NCI-H1105 treated with DMSO at 0.1 percent for 48 hours (cell line): ENCODE measurements at places on chromosomes 13 and 19.
A peak's percentile ranks its signal among the peaks of the same experiment; 100 is the strongest.

GRCh38 chr13:51523082-51523518 lies 61.2 kb upstream of the WDFY2 start:
- no peak for DNase-seq

GRCh38 chr13:94664889-94665288 lies 47.5 kb downstream of the SOX21 start:
- DNase-seq = no peak

GRCh38 chr19:4748589-4748988 lies 24.9 kb upstream of the DPP9 start:
- no peak for DNase-seq

DNA sequence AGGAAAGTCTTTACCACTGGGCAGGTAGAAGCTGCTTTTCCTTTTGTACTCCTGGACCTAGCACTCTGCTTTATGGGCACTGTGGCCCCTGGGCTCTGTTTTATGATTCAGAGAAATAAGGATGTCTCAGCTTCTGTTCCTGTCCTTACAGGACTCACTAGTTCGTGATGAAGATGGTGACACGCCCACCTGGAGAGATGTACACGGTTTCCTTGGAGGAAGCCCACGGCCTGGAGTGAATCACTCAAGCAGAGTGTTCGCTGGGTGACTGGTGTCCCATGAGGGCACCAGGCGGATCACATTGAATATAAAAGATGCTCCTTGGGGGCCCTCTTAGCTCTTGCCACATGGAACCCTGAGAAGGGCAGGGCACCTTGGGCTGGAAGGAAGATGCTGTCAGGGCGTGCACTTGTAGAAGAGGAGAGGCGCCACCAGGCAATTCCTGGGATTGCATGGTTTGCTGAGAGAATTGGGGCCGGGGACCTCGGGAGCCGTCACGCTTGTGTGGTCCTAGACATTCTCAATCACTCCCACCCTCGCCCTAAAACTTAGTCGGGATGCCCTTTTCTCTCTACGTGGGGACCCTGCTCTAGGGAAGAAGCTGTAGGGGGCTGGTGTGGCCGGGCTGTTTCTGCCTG lies 202.6 kb downstream of the TSHZ3 start:
- no peak for DNase-seq

DNA sequence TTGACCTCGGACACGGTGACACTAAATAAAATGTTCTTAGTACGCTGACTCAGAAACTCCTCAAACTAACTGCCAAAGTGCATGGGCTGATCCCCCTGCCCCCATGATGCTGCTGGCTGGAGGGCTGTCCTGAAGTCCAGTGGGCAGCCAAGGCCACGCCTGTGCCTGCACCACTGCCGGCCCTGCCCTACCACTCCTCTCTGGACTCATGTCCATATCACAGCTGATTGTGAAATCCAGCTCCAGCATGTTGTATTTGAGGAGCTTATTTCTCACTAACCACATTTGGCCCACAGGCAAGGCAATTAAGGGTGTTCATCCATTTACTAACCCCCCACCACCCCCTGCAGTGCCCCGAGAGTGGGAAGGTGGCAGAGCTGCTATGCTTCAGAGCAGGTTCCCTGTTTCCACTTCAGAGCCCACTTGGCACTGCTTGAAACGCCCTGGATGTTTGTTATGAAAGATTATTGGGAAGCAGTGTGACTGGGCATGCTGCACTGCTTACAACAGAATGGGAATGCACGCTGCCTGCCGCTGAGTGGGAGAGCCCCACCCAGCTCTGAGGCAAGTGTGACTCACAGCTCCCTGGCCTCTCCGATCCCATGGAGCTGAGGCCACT lies 114.0 kb downstream of the UQCRFS1 start:
- no peak for DNase-seq

- peak; percentile 88 for DNase-seq
These were observed 836.4 kb upstream of the GPC6 start for GRCh38 chr13:92390217-92390616.

DNA sequence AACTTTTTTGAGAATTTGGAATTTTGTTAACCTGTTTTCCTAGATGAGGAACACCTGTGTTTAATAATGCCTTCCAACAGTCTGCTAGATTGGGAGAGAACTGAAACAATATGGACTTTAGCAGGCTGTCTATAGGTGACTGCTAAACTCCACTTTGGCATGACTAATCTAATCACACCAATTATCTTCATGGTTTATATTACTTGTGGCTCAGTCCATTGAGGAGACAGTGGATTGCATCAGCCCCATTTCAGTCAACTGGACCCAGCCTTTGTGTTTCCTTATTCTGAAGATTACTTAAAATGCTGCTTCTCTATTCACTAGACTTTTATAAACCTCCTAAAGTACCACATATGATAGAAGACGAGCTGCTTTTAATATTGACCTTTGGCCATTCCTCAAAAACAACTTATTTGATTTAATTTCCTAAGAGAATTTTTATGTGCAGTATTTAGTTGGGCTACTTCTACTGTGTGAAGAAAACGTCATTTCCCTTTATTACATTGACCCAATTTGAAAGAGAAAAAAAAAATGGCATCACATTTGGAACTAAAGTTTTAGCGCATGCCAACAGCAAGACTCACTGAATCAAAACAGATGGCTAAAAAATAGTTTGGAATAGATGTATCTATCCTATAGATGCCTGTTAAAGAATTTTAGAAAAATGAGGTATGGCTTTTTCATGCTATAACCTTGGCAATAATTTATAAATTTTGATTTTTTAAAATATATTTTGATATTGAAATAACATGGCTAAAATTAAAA lies 295.8 kb downstream of the NDFIP2 start:
- no peak for DNase-seq

- DNase-seq = peak; percentile 5
These were observed 3.8 kb downstream of the BCAT2 start for GRCh38 chr19:48806818-48807589.

DNA sequence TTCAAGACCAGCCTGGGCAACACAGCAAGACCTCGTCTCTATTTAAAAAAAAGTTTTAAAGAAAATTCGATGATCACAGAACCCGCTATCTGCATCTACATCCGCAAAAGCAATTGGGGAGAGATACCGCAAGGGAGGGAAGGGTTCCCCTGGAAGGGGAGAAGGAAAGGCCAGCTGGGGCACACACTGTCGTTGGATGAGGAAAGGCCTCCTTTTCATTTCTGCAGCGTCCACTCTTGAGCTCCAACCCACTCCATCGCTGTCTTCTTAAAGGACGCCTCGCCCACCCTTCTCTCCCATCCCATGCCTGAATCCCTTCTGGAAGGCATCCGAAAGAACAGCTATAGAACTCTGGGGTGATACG lies 3.2 kb upstream of the PRKCG start:
- no peak for DNase-seq

- no peak for DNase-seq
These were observed 1019.0 kb downstream of the DIAPH3 start for GRCh38 chr13:59144700-59145099.

DNA sequence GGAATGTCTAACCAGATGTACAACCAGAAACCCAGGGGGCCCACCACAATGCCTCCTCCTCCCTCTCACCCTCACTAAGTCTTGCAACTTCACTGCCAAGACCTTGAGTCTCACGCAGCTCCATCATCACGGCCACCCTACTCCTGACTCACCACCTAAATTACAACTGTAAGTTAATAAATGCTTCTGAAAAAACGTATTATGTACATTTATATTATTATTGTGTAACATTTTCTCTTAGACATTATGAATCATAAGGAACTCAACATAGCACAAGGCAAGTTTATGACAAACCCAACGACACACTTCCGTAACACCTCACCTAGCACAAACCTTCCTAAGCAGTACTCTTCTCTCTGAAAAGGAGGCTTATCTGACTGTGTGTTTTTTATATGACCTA lies 20.7 kb downstream of the MIPEP start:
- DNase-seq = no peak

DNA sequence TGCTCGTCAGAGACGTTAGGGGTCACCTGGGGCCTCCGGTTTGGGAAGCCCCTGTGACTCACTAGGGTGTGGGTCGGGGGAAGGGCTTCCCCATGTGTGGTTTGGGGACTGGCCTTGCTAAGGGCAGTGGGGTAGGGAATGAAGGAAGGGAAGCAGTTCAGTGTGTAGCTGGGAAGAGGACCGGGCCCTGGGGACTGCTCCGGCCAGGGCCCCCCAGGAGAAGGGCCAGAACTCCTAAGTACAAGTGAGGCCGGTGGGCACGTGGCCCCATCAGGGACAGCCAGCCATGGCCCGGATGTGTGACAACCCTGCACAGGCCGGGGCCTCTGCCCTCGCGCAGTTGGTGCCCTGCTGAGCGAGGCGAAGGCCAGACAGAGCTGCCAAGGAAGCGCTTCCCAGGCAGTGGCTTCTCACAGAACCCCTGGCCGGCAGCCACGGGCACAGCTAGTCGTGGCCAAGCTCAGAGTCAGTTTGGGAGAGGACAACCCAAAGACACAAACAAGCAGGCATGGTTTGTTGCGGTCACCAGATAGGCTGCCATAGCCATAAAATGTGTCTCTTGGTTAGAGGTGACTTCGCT lies 25.7 kb downstream of the TEX29 start:
- no peak for DNase-seq

GRCh38 chr13:80558074-80558473 lies 217.1 kb upstream of the SPRY2 start:
- no peak for DNase-seq

DNA sequence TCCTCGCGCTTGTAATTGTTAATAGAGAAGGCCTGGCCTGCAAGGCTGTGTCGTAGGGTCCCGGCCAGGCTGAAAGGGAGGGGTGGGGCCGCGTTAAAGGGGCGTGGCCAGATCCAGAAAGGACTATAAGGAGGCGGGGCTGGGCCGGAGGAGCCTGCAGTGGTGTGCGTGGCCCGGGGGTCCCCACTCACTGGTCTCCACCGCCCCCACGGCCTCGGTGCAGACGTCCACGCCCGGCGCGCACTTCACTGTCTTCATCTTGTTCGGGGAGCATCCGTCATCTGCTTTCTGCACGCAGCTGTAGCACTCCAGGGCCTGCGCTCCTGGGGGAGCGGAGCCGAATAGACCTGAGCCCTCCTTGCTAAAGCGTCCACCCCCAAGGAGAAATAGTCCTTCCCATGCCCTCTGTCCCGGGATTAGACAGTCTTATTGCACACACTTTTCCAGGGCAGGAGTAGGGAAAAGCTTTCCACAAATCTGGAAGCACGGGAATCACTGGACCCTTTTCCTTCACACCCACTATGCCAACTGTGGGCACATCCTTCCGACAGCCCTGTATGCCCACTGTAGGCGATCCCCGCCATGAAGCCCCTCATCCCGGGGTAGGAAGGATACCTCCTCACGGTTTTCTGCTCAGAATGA lies 1.2 kb downstream of the LYPD3 start:
- peak; percentile 74 for DNase-seq

DNA sequence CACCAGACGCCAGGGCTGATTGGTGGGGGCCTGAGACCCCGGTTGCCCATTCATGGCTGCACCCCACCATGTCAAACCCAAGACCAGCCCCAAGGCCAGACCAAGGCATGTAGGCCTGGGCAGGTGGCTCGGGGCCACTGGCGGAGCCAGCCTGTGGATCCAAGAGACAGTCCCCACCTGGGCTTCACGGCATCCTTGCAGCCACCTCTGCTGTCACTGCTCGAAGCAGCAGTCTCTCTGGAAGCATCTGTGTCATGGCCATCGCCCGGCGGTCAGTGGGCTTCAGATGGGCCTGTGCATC lies 3.8 kb upstream of the TEKTIP1 start:
- DNase-seq = no peak

DNA sequence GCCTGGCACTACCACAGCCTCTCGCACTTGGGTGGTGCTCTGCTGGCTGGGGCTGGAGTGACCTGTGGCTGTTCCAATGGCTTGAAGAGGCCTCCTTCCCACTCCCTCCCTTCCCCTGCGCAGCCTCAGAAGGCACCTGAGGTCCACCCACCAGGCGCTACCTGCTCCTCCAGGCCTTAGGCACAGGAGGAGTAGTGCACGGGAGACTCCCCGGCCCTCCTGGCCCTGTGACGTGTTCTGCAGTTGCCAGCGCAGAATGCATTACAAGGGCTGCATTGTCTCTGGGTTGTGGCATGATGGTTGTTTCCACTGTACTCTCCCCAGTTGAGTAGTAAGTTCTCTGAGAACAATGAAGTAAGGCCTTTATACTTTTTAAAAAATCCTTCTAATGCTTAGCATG lies 128.6 kb downstream of the TEX29 start:
- no peak for DNase-seq

- no peak for DNase-seq
These were observed 1476.5 kb upstream of the PRR20A start for GRCh38 chr13:55664178-55664577.

GRCh38 chr19:17431417-17431816 lies 11.6 kb downstream of the MVB12A start:
- no peak for DNase-seq

DNA sequence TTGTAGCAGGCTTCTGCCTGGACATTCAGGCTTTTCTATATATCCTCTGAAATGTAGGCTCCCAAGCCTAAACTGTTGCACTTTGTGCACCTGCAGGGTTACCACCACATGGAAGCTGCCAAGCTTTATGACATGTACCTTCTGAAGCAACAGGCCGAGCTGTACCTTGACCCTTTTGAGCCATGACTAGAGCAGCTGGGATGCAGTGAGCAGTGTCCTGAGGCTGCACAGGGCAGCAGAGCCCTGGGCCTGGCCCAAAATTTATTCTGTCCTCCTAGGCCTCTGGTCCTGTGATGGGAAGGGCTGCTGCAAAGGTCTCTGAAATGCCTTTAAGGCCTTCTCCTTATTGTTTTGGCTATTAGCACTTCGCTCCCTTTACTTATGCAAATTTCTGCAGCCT lies 23.5 kb upstream of the CD177 start:
- DNase-seq = no peak

GRCh38 chr19:18289471-18290301 lies 8.3 kb upstream of the JUND start:
- no peak for DNase-seq

GRCh38 chr19:11423164-11423790 lies 4.2 kb upstream of the RGL3 start:
- no peak for DNase-seq

DNA sequence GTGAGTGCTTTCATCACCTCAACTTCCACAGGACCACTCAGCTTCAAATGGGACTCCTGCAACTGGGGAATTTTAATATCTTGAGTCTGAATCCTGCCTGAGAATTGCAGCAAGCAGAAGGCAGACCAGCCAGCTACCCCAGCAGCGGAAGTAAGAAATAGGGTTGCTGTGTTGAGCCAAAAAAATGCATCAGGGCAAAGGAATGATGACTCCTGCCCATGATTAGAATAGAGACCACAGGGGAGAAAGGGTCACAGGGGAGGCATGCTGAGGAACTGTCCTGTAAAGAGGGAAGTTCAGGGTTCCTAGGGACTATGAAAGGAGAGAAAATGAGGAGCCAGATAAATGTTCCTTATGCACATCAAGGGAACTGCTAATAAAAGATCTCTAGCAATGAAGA lies 370.2 kb downstream of the KCTD12 start:
- no peak for DNase-seq

GRCh38 chr19:14473073-14473977 lies 1.8 kb downstream of the PTGER1 start:
- DNase-seq = no peak

DNA sequence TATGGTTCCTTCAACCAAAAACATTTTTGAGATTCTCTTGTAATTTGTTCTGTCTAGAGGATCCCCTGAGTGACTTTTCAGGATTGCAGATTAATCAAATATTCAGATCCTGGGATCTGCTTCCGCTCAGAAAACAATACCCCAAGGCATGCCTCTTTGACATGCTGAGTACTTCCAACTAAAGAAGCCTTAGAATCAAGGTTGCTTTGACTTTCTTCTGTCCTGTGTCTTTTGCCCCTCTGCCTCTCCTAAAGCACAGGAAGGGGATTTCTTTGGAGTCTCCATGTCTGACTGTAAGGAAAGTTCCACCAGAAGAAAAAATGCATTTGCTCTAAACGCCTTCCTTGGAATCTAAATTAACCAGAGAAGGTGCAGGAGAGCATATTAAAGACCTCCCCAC lies 431.5 kb downstream of the FGF14 start:
- no peak for DNase-seq

GRCh38 chr13:71118779-71119364 lies 748.1 kb downstream of the DACH1 start:
- DNase-seq = peak; percentile 79
